ENCODE measurements at places on chromosomes 16 and 17. TPM values are rescaled to one million over a fixed set of nuclear protein-coding genes. Genes with fewer than 3 reads are reported as not detected.

CES5A gene
- total RNA-seq, result not detected

NT5M gene
- 6.5 TPM for total RNA-seq

NKIRAS2 gene
- total RNA-seq, result 25.0 TPM

ALDOC gene
- 85.6 TPM for total RNA-seq

PRKCB gene
- 75.8 TPM for total RNA-seq

CTRB1 gene
- total RNA-seq, result not detected

KCNJ12 gene
- total RNA-seq, result not detected

DOC2A gene
- 0.89 TPM for total RNA-seq

MRPL12 gene
- 211 TPM for total RNA-seq
